ENCODE measurements at places on chromosomes 12 and 14.

DNA sequence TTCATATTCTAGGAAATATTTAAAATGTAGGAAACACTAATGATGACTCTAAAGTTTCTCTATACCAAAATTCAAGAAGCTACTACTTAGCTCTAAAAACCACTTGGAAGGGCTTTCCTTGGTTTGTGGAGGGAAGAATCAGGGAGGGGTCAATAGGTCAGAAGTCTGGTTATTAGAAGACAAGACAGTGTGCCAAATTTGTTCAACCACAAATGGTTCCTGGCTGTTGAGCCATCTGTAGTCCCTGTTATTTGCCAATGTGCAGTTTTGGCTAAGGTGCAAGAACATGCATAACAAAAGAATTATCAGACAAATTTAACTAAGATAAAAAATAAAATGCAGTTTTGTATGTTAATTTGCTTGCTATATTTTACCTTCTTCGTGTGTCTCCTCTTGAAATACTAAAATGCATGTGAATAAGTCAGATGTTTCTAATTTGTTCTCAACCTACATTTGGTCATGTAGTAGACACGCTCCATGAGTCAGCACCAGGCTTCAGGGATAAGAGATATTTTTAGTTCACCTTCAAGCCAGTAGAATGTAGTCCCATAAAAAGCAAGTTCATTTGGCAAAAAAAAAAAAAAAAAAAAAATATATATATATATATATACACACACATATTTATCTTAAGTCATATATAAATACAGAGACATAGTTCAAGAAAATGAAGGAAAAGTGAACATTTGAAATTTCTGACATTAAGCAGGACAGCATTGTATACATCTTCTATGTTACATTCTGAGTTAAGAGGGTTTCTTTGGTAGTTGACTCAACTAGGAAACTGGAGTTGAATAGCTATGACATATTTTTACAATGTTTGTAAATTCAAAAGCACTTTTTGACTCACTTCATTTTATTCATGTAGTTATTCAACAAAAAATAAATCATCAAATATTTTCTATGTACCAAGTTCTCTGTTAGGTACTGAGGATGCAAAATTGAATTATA is 123.3 kb downstream of the KCNC2 start:
- DNase-seq = no peak

DNA sequence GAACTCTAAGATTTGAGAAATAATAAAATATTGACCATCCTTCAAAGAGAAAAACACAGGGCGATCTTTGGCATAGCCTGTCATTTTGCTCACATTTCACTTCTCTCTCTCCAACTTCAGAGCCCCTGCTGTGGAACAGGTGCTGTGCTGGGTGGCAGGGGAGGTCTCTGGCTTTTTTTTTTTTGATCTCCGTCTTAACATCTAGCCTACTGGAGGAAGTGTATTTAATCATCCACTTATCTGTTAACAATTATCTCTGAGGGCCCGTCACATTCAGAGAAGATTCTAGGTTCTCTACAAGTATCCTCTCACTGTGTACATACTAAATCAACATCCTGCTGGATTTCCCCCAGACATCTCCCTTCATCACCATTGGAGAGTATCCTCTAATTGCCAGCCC is 34.1 kb downstream of the CHST11 start:
- DNase-seq = no peak

GRCh38 chr12:91326058-91327027 is 143.7 kb upstream of the DCN start:
- DNase-seq = peak; percentile 96

GRCh38 chr14:71621276-71621675 is 311.0 kb upstream of the RGS6 start:
- DNase-seq = no peak

GRCh38 chr12:112916270-112916669 is 9.5 kb downstream of the OAS1 start:
- DNase-seq = no peak

DNA sequence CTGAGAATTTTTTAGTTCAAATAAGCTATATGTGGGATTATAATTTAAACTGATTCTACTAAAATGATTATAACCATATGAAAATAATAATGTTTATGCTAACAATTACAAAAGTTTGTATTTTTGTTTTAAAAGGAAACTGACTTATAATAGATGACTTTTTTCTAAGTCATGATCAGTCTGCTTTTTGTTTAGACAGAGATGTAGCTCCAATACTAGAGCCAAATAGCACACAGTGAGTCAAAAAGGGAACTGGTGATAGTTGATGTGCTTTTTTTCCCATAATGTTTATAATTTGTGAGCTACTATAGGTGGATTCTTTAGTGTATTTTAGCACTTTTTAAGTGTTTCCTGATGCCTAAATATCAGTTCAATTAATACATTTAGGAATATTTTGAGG is 28.3 kb downstream of the TMPO start:
- DNase-seq = no peak

GRCh38 chr12:15599266-15600037 is 189.7 kb downstream of the EPS8 start:
- peak; percentile 36 for DNase-seq

DNA sequence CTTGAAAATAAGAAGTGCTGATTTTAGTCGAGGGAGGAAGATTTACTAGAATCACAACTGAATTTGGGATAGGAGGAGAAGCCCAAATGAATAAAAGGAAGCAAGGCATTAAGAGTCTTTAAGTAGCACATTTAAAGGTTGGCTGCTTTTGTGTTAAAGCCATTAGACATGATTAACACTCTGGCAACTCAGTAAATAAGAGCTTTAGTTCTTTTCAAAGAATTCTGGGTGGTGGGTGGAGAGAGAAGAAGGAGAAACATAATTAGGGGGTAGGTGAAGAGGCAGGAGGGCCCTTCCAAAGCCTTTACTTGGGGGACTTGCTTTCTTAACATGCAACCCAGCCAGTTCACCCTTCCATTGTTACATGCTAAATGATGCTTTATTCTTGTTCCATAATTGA is 284.6 kb upstream of the SEL1L start:
- DNase-seq = no peak

- DNase-seq = no peak
Observed at GRCh38 chr12:124273630-124274029, 21.3 kb upstream of the RFLNA start.

Data from tibial nerve (tissue), 4 donors.